ENCODE measurements at places on chromosomes 11 and 22.

DNA sequence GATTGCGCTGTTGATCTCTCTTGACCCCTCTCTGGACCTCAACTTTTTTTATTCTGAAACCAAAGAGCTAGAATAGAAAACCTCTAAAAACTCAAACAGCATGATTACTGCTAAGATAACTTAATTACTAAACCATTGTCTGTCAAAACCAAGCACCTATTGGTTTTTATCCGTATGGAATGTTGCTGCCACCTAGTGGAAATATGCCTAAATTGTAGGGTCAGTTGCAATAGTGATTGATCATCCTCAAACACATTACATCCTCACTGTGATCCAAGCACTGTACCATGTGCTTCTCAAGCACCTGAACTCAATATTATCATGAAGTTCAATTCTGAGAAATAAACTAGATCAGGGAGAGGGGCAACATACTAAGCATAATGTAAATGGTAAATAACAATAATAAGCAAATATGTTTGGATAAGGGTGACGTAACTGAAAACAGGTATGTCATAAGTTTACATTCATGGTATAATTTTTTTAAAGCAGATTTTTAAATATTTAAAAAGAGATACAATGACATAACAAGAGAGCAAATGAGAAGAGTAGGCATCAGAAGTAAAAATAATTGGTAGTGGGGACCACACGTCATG lies 3.8 kb upstream of the OR5A2 start:
- DNase-seq, result no peak

- no peak for DNase-seq
Measured at GRCh38 chr11:95930948-95931347, 7.0 kb upstream of the MTMR2 start.

DNA sequence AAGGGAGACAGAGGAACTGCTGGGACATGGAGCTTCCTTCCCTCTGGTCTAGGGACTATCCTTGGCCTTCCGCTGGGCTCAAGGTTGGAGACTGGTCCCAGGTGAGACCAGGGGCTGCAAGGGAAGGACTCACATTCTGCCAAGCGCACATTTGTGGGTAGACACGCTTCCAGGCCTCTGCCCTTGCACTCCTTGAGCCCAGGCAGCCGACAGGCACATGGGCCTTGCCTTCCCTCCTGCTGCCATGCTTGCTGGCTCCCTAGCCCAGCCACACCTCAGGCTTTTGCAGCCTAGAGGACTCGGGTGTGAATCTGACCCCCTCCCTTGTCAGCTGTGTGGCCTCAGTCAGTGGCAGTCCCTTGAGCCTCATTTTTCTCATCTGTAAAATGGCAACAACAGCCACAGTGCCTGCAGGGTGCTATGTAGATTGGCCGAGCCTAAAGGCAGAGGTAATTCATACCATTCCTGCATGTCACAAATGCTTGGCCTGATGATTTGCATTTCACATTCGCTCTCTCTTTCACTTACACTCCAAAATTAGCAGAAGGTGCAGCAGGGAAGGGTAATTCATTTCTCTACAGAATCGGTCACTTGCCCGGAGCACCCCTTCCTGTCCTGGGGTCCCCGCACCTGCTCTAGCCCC lies 57.6 kb upstream of the NECTIN1 start:
- no peak for DNase-seq

DNA sequence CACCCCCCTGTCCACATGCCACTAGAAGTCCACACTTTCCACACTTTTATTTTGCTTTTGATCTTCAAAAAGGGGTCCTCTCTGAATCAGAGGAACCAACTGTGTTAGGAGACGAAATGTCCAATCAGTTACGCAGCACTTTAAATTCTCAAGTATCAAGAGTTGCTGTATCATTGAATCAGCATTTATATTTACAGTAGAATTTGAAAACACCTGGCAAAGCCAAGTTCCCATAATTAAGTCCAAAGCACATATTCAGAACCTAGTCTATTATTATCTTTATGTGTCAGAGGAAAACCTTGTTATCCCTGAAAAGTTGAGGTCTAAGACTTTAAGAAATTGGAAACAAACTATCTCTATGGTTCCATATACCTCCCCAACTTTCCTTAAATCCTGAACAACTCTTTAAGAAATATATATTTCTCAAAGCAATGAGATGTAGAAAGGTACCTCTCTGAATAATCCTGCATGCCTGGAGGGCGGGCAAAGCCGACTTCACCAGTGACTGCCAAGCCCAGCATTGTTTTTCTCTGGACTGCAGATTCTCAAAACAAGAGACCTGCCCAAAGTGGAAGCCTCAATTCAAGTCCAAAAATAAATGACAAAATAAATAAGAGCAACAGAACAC lies 75.9 kb upstream of the ARFGAP3 start:
- no peak for DNase-seq

GRCh38 chr11:102669664-102670063 lies 35.9 kb downstream of the MMP27 start:
- no peak for DNase-seq

- no peak for DNase-seq
Measured at GRCh38 chr11:21537980-21538379, 654.9 kb upstream of the ANO5 start.

DNA sequence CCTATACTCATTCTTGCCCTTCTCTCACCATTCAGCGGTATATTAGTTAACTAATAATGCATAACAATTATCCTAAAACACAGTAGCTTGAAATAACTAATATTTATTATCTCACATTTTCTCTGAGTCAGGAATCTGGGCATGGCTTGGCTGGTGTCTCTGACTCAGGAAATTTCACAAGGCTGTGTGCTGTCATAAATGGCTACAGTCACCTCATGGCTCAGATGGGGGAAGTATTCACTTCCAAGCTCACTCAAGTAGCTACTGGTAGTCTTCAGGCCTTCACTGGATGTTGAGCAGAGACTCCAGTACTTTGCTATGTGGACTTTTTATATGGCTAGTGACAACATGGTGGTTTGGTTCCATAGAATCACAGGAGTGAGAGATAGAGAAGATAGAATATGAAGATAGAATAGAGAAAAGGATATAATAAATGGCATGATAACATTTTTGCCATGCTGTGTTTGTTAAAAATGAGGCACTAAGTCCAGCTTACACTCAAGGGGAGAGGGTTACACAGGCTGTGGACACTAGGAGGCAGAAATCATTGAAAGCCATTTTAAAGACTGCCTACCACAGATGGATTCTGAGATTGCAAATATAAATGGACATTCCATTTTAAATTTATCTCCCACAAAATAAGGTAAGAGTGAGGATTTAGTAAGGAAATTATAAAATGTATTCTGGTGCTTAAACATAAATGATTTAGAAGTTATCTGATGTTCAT lies 997.8 kb upstream of the CHORDC1 start:
- DNase-seq, result no peak

GRCh38 chr11:91394727-91395414 lies 829.7 kb upstream of the FAT3 start:
- DNase-seq, result no peak

- no peak for DNase-seq
Measured at GRCh38 chr11:6653097-6653496, 2.5 kb downstream of the DCHS1 start.

DNA sequence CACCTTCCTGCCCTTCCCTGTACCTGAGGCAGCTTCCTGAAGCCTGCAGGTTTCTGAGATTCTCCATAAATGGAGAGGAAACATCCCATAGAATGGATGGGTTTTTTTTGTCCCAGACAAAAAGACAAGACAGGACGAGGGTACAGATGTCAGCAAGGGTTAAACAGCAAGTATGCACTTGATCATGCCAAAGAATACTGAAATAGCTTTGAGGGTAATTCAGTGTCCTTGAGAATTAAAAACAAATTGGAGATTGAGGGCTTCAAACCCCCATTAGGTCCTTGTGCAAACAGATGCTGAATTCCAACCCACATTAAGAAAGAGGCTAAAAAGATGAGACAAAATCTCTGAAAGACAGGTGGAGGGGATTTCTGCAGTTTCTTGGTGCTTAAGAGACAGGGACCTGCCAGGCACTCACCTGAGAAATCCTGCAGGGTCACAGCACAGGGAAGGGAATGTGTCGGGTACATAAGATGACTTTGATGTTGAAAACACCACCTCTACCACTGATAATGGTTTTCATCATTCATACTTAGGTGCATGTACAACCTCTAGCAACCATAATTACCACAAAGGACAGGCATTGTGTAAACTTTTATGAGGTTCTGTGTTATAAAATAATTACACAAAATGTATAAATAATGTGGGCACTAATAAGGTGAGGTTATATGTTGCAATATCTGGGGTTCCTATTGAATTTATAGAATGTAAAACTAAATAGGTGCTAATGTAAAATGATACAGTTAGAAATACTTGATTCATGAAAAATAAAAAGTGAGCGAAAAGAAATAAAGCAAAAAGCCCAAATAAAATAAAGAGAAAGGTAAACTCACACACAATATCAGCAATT lies 107.1 kb upstream of the TOP3B start:
- no peak for DNase-seq

GRCh38 chr11:73330569-73331093 lies 22.6 kb downstream of the ARHGEF17 start:
- no peak for DNase-seq

- DNase-seq, result no peak
Measured at GRCh38 chr22:45318558-45319323, 9.0 kb downstream of the FAM118A start.

GRCh38 chr22:42440728-42441127 lies 8.5 kb upstream of the NFAM1 start:
- no peak for DNase-seq

DNA sequence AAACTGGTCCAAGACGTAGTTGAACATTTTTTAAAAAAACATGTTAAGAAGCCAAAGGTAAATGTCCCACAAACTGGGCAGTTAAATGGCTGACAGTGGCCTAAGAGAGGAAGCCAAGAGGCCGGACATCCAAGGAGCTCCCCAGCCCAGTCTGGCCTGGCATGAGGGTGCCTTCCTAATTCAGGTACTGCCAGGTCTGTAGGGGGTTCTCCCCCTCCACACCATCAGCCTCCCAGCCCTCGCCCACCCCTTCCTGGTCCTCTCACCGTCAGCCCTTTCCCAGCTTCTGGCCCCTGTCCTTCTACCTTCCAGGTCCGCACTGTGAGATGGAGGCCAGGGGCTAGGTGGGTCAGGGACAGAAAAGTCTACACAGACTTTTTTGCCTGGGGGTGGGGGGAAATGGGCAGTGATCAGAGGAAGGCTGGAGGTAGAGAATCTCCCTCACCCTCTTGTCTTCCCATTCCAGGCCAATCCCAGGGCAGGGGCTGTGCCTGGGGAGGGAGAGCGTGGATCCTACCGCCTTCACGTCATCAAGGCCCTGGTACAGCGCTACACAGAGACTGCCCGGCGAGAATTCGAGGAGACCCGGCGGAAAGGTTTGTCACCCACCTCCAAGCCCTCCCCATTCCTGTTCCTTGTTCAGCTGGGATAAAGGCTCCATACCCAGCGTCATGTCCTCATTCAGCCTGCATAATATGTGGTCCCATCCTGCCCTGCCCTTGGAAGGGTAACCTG lies 6.0 kb downstream of the ART5 start:
- DNase-seq, result no peak

- DNase-seq, result no peak
Measured at GRCh38 chr11:130435671-130436070, 7.3 kb upstream of the ADAMTS8 start.

DNA sequence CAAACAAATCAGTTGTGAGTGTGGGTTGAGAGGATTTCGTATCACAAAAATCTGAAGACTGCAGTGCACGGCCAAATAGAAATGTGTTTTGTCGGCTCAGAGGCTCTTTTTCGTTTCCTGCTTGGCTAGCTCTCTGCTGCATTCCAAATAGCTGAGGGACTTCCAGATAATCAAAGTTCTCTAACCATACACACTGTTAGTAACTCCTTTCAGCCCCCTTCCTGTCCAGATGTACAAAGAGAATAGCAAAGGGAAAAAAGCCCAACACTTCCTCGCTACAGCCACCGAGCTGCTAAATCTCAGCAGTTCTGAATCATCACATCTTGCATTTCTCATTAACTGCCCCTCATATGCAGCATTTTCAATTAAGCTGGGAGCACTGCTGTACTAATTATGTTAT lies 203.1 kb downstream of the TENM4 start:
- DNase-seq, result no peak

GRCh38 chr11:10486161-10486840 lies 31.2 kb downstream of the AMPD3 start:
- no peak for DNase-seq

GRCh38 chr11:116888024-116888423 lies 50.6 kb upstream of the APOA1 start:
- DNase-seq, result no peak
